Activated CD4-positive, CD25-positive, alpha-beta regulatory T cell treated with anti-CD3 and anti-CD28 coated beads, Interleukin-2, amount 50 U/mL, for 72 hours (primary cell): ENCODE measurements at places on chromosomes 7 and 10.

DNA sequence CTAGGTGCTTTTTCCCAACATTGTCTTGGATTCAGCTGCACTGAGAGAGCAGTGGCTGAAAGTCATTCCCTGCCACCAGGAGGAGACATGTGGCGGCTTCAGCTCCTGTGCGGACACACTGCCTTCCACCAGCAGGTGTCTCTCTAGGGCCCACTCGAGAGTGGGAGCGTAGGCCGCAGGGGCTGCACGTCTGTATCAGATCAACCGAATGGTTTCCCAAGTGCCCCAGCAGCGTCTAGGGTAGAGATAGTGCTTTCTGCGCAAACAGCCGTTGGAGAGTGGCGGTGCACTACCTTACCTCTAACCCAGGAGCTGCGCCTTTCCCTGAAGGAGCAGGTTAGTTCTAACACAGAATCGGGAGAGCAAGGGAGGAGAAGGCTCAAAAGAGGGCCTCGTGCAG lies 31.7 kb downstream of the PAPOLB start:
- DNase-seq = no peak

- DNase-seq = no peak
Observed at GRCh38 chr10:91613411-91614187, 19.3 kb downstream of the PPP1R3C start.

- DNase-seq = no peak
Observed at GRCh38 chr7:137606061-137606674, 240.6 kb downstream of the DGKI start.

GRCh38 chr10:107340326-107340725 lies 175.8 kb upstream of the SORCS1 start:
- DNase-seq = no peak

- DNase-seq = no peak
Observed at GRCh38 chr10:28593811-28594210, 60.9 kb downstream of the WAC start.

DNA sequence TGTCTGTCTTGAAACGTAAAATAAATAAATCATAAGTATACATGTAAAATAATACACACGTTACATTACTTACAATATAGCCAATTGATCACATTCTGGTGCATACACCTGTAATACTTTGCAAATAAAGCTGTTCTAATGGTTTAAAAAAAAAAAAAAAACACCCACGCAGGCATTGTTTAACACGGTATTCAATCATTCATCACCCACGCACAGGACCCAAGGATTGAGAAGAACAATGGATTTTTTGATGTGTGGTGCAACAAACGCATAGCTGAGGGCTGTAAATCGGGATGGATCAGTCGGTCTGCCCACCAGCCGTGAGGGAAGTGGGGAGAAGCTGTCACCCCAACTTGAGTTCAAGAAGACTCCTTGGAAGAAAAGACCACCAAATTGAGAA lies 8.7 kb downstream of the PITRM1 start:
- DNase-seq = no peak

GRCh38 chr7:33982425-33982786 lies 77.1 kb downstream of the BMPER start:
- no peak for DNase-seq

DNA sequence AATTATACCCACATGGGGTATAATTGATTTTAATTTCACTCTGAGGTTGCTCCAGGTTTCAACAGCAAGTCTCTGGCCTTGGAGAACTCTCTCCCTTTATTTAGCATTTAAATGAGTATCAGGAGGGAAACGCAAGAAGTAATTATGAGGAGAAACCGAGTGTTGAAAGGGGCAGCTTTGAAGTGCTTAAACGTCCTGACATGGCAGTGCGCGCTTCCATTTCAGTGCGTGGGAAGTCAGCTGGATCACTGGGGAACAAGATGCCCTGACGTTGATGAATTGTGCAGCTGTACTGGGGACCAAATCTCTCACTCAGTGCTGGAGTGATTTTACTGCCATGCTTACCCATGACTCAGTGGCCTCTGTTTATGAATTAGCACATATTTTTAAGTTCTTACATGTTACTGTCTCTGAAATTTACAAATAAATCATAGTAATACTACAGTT lies 106.0 kb upstream of the PRR15 start:
- DNase-seq = no peak

DNA sequence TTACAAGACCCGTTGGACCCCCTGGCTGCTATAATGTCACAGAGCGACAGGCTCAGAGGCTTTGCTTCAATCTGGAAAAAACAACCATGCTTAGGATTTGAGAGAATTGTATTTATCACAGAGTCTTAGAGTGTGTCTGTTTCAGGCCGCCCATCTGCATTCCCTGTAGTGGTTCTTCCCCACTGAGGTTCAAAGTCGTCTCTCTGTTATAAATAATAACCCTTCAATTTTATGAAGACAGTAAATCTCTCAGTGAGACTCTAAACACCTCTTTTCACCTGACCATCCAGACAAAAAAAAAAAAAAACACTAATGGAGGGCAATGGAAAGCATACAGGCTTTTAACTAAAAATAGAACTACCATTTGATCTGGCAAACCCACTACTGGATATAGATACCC lies 565.4 kb upstream of the AUTS2 start:
- DNase-seq = no peak

- DNase-seq = no peak
Observed at GRCh38 chr7:3117081-3117480, 73.4 kb upstream of the CARD11 start.

DNA sequence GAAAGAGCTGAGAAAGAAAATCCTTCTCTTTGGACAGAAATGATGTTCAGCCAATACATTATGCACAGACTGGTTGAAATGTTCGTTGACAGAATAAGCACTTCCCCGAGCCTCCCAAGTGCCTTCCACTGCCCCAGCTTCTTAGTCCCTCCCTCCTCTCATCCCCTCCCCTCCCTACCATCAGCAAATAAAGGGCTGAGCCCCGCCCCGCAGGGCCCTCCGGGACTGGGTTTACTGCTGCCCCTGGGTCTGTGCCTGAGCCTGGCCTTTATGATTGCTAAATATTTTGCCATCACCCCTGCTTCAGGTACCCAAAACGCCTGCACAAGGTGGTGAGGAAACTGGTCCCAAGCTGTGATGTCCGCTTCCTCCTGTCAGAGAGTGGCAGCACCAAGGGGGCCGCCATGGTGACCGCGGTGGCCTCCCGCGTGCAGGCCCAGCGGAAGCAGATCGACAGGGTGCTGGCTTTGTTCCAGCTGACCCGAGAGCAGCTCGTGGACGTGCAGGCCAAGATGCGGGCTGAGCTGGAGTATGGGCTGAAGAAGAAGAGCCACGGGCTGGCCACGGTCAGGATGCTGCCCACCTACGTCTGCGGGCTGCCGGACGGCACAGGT lies 28.1 kb downstream of the HKDC1 start:
- DNase-seq = no peak

- no peak for DNase-seq
Observed at GRCh38 chr7:139895141-139895829, 66.2 kb downstream of the TBXAS1 start.

- DNase-seq = no peak
Observed at GRCh38 chr7:22252016-22252415, 104.9 kb downstream of the RAPGEF5 start.

- no peak for DNase-seq
Observed at GRCh38 chr7:110889335-110889734, 201.6 kb upstream of the LRRN3 start.

- no peak for DNase-seq
Observed at GRCh38 chr7:148563583-148564274, 26.8 kb upstream of the C7orf33 start.

DNA sequence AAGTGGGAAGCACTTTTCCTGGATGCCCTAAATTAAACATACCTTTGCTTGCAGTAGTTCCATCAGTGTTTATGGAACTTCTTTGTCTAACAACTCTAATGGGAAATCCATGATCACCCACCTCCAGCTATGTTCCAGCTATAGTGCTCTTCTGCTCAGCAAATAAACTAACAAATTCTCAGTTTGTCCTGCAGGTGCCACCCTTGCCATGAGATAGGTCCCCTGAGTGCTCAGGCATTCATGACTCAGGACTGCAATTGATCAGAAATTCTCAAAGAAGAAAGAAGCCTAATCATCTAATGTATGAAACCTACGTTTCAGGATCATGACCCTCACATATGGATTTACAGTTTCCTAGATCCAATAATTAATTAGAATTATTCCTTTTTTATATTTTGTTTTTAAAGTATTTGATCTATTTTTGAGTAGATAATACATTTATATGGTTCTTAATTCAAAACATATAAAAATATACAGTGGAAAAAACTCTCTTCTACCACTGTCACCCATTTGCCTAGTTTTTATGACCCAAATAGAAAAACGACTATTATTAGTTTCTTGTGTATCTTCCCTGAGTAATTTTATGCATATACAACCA lies 48.7 kb upstream of the DYNC1I1 start:
- no peak for DNase-seq

DNA sequence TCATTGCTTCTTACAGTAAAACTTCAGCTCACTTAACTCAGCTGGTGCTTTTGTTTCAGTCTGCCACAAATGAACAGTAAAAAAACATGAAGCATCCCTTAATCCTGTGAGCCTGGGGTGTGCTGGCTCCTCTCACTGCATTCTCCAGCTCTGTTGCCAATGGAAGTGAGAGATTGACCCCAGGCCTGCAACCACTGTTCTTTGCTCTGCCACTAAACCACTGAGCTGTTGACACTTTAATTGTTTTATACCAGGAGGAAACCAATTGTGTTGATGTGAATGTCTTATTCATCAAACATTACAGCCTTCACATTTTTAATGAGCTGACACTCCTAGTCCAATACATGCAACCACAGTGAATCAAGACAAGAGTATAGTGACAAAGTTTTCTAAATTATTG lies 69.4 kb upstream of the FZD1 start:
- DNase-seq = no peak

- DNase-seq = no peak
Observed at GRCh38 chr10:66678521-66678920, 247.3 kb upstream of the LRRTM3 start.

DNA sequence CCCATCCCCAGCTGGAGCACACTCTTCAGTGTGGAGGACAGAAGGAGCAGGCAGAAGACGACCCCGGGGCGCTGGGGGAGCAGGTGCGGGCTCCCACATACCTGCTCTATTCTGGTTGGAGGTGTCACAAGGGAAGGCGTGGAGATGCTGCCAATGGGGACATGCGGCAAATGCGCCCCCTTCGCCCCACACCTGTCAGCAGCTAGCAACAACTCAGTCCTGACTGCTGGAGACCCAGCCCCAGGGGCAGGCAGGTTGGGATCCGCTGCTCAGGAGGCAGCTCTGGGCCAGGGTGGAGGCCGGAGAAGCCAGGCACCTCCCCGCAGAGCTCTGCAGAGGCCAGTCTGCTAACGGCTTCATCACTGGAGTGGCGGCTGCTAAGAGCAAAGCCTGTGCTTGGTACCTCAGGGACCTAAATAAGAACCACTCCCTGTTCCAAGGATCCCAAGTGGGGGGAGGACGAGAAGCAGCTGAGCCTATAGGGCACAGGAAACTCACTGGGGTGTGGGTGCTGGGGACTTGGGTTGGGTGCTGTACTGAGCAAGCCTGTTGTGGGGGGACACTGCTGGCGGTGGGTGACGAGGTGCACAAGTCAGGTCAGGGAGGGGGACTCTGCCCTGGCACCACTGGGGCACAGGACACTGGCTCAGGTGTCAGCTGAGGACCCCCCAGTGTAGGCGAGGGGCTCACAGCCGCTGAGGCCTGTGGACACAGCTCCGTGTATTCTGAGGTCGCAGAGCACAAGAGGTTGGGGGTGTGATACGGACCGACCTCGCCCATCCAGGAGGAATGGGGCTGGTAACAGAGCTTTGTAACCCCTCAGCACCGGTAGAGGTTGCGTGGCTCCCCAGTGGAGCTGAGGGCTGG lies 19.2 kb upstream of the GPR146 start:
- DNase-seq = no peak

DNA sequence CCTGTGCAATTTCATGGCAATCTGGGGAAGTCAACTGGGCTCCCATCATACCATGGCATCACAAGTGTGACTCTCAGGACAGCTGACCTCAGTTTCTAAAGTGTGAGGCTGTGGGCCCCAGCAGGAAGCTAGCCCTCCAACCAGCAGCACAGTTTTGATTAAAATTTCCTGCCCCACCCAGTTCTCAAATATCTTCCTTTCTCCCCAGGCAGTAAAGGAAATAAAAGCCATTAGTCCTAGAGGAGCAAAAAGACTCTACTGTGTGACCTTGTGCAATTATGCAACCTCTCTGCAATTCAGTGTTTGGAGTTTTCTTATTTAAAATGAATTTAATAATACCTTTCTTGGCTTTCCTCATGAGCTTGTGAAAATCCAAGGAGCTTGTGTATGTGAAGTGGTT lies 143.1 kb upstream of the CDCA7L start:
- DNase-seq = no peak

- no peak for DNase-seq
Observed at GRCh38 chr10:86580521-86580891, 58.9 kb upstream of the WAPL start.

- DNase-seq = no peak
Observed at GRCh38 chr7:122143376-122143750, 686 bp downstream of the AASS start.

DNA sequence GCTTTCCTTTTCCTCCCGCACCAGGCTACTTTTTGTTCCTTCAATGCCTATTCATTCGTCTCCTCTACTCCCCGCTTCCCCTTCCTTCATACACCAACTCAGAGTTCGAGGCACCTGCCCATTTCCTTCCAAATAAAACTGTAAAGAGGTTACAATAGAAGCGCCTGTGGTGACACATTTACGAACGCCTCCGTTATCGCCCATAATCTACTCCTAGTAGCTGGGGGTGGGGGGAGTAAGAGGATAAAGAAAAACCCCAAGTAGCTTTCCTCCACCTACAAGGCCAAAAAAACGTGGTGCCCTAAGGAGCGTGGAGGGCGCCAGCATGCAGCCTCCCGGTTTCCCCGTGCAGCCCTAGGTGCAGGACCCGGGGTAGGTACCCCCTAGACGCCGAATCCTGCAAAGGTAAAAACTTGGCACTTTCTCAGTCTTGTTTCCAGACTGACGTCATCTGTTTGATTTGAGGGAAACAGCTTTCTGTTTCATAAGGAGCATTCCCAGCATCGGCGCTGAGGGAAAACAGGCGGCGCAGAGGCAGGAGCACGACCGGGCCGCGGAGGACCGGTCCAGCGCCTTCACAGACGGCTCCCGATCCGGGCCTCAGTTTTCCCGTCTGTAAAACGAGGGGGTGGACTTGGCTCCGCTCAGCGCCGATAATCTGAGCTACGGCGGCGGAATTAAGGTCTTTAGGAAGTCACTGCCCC lies 922 bp downstream of the PPA1 start:
- peak; percentile 40 for DNase-seq
